ENCODE measurements at places on chromosomes 6 and 20.
A peak's percentile ranks its signal among the peaks of the same experiment; 100 is the strongest.

GRCh38 chr6:89807581-89807980, 12.0 kb downstream of the MDN1 start:
- no peak for DNase-seq

DNA sequence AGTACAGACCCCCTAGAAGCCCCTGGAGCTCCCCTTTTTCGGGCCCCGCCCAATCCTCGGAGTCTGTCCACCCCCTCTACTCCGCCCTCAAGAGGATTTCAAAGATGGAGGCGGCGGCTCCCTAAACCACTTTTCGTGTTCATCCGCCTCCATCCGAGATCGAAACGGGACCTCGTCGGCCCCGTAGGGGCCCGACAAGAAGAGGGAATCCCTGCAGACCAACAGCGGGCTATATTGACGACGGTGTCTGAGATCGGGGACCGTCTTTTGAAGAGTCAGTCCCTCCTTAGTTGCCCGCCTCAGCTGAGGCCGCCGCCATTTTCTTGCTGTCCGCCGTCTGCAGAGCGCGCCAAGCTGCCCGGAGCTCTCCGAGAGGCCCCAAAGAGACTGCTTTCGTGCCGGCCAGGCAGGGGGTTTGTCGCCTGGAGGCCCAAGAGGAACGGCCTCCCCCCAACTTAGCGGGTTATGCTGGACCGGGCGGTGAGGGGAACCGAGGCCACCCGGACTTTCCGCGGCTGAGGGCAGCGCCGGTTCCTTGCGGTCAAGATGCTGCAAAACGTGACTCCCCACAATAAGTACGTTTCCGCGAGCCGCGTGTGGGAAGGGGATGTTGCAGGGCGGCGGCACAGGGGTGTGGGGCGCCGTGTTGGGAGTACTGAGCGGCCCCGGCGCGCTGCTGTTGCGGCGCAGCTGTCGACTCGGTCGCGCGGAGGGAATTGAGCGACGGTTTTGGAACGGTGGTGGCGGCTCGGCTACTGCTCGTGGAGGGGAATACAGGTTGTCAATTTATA, 4.2 kb downstream of the BRD2 start:
- DNase-seq, result no peak

DNA sequence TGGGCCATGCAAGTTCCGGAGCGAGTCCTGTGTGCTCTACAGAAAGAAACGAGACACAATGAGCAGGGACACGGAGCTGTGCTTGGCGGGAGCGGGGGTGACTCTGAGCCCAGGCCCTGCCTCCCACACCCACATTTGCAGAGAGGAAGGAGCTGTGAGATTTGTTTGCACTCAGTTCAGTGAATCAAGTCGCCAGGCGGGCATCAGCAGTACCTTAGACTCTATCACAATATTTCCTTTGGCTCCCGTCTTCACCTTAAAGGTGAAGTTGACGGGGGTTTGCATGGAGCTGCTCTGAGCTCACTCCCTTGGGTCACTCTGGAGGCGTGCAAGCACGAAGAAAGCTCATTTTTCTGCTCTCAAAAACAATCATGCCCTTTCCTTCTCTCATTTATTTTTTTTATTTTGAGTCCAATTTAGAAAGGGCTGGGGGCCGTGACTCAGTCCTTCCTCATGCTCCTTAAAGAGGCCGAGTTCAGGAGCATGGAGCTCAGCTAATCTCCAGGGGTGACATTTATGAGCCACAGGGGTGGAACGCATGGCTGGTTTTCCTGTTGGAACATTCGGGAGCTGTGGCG, 188.2 kb downstream of the NFATC2 start:
- DNase-seq, result no peak

GRCh38 chr6:101513181-101513580, 119.7 kb downstream of the GRIK2 start:
- DNase-seq, result no peak

GRCh38 chr6:24226541-24226940, 100.5 kb downstream of the NRSN1 start:
- DNase-seq, result no peak

GRCh38 chr6:122028933-122029522, 370.4 kb upstream of the HSF2 start:
- no peak for DNase-seq

DNA sequence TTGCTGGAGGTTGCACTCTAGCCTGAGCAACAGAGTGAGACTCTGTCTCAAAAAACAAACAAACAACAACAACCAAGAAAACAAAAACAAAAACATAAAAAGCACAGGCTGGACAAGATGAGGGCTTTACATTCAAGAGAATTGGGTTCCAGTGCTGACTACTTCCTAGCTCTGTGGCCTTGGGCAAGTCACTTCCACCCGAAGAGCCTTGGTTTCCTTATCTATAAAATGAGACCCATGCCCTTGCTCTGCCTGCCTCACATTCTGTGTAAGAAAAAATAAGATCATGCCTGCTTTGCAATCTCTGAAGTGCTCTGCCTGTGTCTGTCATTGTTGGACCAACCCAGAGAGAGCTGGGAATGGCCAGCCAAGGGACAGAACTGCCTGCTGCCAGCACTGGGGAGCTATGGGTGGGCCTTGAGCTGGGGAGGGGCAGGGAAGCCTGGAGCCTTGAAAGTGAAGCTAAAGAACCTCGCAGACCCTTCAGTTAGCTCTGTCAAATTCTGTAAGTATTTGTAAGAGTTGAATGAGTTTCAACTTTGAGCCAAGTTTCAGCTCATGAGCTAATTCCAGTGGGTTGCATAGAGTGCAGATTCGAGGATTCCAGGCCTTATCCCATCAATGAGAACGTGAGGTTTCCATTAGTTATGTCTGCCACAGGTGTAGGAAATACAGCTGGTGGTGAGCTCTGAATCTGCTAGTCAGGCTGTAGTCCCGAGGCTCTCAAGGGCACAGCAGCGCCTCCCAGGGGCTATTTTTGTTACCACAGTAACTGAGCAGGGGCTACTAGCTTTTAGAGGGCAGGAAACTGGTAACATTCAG, 93.2 kb downstream of the DLGAP4 start:
- peak; percentile 89 for DNase-seq

- DNase-seq, result no peak
These were observed 23.9 kb upstream of the ASXL1 start for GRCh38 chr20:32333988-32334885.

GRCh38 chr6:54846857-54847674, 495 bp downstream of the FAM83B start:
- peak; percentile 4 for DNase-seq

- no peak for DNase-seq
These were observed 259.4 kb upstream of the STXBP5 start for GRCh38 chr6:146944809-146945208.

DNA sequence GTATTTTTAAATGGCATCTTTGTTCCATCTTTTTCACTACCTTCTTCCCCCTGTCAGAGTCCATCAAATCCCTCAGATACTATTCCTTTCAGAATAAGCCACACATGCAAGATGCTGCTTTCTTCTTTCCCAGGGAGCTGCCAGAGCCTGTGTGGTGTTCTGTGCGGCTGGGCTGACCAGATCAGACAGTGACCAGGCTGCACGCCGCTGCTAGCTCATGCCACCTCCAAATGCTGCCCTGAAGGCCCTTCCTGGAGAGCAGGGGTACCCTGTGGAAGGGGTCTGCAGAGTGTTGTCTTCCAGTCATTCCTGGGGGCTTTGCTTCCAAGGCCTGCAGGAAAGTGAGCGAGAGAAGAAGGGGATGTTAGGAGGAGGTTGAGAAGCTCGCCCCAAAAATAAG, 179.1 kb upstream of the SUPT3H start:
- no peak for DNase-seq

- DNase-seq, result no peak
These were observed 16.4 kb downstream of the RBM38 start for GRCh38 chr20:57407541-57407956.

DNA sequence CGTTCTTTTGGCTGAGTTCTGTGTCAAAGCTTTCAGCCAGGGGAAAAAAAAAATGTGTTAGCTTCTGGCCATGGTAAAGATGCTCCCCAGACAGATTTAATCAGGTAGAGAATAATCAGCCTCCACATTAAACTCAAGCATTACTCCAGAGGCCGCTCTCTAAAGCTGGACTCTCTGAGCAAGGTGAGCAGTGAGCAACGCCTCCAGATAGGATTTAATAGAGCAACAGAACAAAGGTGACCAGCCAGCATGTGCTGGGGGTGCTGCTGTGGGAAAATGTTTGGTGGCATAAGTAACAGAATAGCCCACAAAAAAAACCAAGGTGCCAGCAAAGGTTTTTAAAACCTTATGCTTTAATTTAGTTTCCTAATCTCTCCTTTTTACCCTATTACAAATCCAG, 103.5 kb upstream of the TRAF3IP2 start:
- DNase-seq, result no peak

- DNase-seq, result no peak
These were observed 188.6 kb downstream of the DTNBP1 start for GRCh38 chr6:15474196-15474595.

- no peak for DNase-seq
These were observed 30.1 kb downstream of the RAMACL start for GRCh38 chr6:166556336-166556735.

DNA sequence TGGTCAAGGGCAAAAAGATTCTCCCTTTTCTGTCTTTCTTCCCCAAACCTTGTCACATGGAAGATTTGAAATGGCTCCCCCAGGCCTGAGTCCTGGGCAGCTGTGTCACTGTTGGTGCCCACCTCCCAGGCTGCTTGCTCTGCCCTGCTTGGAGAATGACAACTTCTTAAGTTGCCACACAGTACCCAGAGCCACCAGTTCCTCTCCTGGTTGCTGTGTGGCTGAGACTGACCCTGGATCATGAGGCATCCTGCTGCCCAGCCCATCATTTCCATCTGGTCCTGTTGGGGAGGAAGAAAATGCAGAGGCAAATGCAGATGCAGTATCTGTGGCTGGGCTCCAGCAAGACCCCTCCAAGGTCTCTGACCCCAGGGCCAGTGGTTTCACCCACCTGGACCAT, 113.7 kb downstream of the PHACTR3 start:
- no peak for DNase-seq

Measured in HuH-7 (cell line).